A549 treated with CORT108297 at 1 μM for 4 hours (cell line): ENCODE measurements at places on chromosomes 2 and 18. TPM values are rescaled to one million over a fixed set of nuclear protein-coding genes. Genes with fewer than 3 reads are reported as not detected.

The PIEZO2 gene
- 0.44 to 1.1 TPM (median 0.51 TPM) in 5 replicates for total RNA-seq

The GRHL1 gene
- total RNA-seq, result 0.64 to 1.3 TPM (median 0.99 TPM) in 5 replicates

The SERPINB10 gene
- not detected in 5 replicates for total RNA-seq

The DAPL1 gene
- not detected in 5 replicates for total RNA-seq

The UGT1A3 gene
- total RNA-seq, result 0.07 to 0.17 TPM (median 0.13 TPM) in 3 of 5 replicates, not detected in the others

The CXCR1 gene
- not detected in 5 replicates for total RNA-seq

The RGPD3 gene
- total RNA-seq, result 0.12 to 0.20 TPM (median 0.16 TPM) in 5 replicates

The MREG gene
- total RNA-seq, result 4.5 to 5.9 TPM (median 5.4 TPM) in 5 replicates

The FEV gene
- total RNA-seq, result not detected in 5 replicates

The AQP12A gene
- not detected in 5 replicates for total RNA-seq

The MZT2A gene
- 104 to 204 TPM (median 197 TPM) in 5 replicates for total RNA-seq
